ENCODE measurements at places on chromosomes 4 and X.

- no peak for DNase-seq
Measured at GRCh38 chrX:38571058-38571457, 9.7 kb downstream of the TSPAN7 start.

GRCh38 chrX:108257556-108257955 is 166.0 kb downstream of the ATG4A start:
- no peak for DNase-seq

DNA sequence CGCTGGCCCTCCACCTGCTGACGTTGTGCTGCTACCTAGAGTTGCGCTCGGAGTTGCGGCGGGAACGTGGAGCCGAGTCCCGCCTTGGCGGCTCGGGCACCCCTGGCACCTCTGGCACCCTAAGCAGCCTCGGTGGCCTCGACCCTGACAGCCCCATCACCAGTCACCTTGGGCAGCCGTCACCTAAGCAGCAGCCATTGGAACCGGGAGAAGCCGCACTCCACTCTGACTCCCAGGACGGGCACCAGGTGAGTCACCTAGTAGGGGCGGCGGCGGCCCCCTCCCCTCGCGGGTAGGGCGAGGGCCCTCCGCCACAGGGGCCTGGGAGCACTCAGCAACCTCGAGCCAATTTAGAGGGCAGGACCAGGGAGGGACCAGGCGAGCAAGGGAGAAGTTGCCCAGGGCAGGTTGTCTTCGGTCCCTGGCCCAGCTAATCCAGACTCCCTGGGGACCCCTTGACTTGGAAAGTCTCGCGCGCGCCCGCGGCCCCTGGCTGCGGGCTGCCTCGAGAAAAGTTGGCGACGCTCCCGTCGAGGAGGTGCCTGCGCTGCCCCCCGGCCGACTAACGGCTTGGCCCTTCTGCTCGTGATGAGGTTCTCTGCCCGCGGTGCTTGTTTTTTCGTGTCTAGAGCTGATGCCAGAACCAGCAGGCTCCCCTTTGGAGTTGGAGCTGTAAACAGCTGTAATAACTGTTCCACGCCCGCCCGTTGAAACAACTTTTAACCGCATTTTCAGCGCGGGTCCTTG is 717 bp downstream of the EDA start:
- no peak for DNase-seq

GRCh38 chr4:147963839-147964238 is 232.0 kb downstream of the ARHGAP10 start:
- no peak for DNase-seq

DNA sequence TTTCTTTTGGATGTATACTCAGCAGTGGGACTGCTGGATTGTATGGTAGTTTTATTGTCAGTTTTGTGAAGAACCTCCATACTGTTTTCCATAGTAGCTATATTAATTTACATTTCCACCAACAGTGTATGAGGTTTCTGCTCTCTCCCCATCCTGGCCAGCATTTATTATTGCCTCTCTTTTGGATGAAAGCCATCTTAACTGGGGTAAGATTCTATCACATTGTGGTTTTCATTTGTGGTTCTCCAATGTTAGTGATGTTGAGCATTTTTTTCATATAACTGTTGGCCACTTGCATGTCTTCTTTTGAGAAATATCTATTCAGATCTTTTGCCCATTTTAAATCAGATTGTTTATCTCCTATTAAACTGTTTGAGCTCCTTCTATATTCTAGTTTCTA is 27.6 kb downstream of the QRFPR start:
- DNase-seq: no peak

- DNase-seq: no peak
Measured at GRCh38 chr4:109629775-109630174, 69.7 kb downstream of the MCUB start.

DNA sequence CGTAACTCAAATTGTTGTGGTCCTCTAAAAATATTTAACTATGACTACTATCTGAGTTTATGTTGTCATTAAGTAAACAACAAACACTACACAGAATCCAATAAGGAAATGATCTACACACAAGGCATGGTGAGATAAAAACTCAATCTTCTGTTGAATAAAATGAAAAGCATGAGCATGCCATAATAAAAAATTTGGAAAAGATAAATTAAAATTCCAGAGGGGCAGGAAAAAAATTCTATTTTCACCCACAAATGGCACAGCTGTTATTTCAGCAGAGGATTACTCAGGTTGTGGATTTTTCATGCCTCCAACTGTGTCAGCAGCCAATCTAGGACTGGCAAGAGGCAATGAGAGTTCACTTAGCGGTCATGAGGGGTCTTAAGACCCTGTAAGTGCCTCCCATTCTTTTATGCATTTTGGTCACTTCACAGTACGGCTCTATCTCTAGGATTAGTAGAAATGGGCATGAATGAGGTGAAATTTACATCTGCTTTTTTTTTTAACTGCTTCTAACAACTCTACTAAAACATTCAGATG is 639.8 kb upstream of the DIPK2B start:
- DNase-seq: no peak

DNA sequence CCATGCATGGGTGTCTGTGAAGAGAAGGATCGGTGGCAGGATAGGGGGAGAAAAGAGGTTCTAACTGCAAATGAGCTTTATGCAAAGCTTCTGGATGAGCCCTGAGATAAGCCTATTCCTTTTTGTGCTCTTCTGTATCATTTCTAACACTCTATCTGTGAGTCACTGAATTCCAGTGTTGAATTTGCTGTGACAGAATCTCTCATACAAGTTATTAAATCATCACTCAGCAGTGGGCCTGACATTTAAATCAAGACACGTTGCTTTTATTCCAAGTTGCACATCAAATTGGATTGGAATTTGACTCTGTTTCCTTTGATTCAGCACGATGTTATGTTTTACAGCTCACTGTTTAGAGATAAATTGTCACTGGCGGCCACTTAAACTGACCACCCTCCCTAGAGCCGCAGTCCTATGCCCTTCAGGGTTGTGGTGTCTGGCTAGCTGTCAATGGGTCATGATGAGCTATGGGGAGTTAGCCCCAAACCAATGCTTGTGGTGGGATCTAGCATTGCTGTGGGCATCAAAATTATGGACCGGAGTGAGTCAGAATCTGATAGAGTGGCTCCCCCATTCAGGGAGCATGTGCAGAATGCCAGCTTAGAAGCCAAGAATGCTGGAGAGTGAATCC is 42.7 kb downstream of the LHFPL1 start:
- DNase-seq: no peak

GRCh38 chrX:151359931-151360871 is 36.8 kb upstream of the VMA21 start:
- peak; percentile 4 for DNase-seq

GRCh38 chr4:66275411-66276038 is 605.2 kb upstream of the EPHA5 start:
- no peak for DNase-seq

DNA sequence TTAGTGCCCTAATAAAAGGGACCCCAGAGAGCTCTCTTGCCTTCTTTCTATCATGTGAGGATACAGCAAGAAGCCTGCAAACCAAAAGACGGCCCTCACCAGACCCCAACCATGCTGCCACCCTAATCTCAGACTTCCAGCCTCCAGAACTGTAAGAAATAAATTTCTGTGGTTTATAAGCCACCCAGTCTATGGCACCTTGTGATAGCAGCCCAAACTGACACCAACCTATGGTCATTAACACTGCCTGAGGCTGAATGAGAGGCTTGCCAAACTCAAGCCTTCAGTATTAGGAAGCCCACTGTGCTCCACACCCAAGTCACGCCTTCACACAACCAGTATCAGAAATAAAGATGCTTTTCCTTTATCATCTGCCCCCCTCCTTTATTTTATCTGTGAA is 127.3 kb upstream of the KLF3 start:
- no peak for DNase-seq

DNA sequence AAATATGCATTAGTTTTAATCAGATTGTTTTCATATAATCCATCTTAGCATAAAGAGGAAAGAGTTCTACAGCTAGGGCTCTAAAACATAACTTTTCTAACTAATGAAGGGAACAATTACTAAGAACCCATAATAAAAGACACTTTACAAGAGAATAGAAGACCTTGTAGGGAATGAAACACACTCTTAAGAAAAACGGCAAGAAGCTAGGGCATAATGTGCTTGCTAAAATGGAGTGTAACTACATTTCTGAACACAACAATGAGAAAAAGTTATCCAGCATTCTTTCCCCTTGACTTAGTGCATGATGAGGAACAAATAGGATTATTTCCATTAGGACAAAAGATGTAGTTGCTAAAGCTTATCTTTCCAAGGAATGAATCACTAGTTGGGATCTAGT is 54.6 kb downstream of the ARHGAP6 start:
- DNase-seq: no peak

- DNase-seq: no peak
Measured at GRCh38 chrX:84907324-84907968, 96.2 kb upstream of the APOOL start.
